Heart left ventricle (tissue), 16 donors: ENCODE measurements at places on chromosomes 12 and 14.

- no peak for DNase-seq
Observed at GRCh38 chr12:52119398-52120254, 40.1 kb downstream of the SMIM41 start.

DNA sequence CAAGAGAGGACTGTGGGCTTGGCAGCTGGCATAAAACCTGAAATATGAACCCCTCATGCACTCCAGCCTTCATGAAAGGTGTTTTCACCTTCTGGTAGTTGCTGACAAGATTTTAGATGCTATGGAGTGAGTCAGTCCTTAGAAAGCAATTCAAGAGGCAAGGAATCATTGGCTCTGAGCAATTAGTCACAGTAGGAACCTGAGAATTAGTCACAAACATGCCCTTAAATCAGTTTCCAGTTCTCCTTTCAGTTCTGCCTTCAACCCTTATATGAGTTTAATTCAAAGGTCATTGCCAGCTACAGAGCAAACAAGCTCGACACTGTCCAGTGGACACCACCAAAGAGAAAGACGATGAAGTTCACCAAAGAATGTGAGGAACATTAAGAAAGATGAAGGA, 472.3 kb downstream of the GLT1D1 start:
- no peak for DNase-seq

DNA sequence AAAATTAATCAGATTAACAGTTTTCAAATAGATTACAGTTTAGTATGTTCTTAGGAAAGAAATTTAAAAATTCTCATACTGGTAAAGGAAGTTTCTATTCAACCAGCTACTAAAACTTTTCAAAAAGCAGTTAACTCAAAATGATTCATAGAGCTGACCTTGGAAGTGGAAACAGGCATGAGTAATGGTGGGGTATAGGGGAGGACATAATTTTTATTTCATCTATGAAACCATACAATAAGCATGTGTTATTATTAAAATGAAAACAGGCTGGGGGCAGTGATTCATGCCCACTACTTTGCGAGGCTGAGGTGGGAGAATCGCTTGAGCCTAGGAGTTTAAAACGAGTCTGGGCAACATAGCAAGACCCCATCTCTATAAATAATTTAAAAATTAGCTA, 73.0 kb downstream of the DNAI7 start:
- no peak for DNase-seq

GRCh38 chr14:68471029-68471963, 321.6 kb downstream of the ZFP36L1 start:
- DNase-seq = no peak

GRCh38 chr12:114480337-114481199, 74.6 kb upstream of the TBX5 start:
- no peak for DNase-seq

GRCh38 chr12:6887460-6887859, 14.4 kb upstream of the SPSB2 start:
- no peak for DNase-seq

DNA sequence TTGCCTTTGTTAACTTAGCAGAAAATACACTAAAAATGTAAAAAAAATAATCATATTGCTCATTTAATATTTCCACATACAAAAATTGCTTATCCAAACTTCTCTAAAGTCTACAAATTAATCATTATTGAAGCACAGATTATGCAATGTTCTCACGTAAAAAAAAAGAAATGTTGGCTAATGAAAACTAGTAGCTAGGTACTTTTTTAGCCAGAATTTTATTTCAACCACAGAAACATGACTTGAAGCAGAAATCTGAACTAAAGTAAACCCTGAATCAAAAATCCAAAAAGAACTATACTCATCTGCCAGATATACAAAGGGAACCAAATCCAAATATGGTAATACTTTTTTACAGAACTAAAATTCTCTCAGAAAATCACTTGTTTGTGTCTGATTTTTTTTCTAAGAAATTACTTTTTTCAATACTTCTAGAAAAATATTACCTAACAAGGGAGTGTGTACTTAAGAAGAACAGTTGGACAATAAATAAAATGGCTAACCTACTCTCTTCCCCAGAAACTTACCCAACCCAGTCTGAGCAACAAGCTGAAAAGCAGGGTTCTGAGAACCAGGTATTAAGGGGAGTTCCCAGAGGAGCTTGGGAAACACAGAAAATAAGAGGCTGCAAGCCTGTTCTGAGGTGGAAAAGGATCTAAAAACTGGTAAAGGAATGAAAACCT, 78.4 kb upstream of the RAP1B start:
- DNase-seq = no peak

GRCh38 chr14:50836515-50836914, 5.6 kb upstream of the NIN start:
- DNase-seq = no peak

DNA sequence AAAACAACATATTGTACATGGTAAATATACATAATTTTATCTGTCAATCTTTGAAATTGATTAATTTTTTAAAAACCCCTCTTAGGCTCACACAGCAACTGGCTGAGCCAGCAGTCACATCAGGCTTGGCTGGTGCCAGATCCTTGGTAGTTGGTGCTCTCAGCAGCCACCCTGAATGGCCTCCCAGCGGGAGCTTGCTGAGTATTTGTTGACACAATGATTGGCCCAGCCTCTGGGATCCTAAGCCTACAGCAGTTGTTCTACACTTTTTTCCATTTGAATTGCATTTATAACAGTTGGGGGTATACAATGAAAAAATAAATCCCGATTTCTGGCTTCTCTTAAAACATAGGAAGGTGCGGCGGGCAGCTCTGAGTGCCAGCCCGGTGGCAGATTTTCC, 11.1 kb downstream of the PRKAB1 start:
- DNase-seq = no peak

DNA sequence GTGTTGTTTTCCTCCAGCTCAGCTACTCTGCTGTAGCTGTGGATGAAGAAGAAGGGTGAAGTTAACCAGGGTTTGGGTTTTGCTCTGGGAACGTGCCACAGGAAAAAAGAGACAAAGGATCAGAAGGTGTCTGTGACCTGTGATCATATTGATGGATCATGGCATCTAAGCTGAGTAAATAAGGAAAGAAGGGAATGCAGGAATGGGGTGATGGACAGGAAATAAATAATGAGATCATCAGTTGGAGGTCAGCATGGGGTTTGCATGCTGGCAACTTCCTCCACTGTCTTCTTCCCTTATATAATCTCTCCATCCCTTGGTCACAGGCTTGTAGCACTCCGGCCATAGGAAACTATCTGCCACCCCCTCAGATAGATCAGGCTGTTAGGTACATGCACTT, 430.3 kb upstream of the PDE3A start:
- no peak for DNase-seq

GRCh38 chr14:55122440-55122986, 6.5 kb upstream of the LGALS3 start:
- peak; percentile 74 for DNase-seq

DNA sequence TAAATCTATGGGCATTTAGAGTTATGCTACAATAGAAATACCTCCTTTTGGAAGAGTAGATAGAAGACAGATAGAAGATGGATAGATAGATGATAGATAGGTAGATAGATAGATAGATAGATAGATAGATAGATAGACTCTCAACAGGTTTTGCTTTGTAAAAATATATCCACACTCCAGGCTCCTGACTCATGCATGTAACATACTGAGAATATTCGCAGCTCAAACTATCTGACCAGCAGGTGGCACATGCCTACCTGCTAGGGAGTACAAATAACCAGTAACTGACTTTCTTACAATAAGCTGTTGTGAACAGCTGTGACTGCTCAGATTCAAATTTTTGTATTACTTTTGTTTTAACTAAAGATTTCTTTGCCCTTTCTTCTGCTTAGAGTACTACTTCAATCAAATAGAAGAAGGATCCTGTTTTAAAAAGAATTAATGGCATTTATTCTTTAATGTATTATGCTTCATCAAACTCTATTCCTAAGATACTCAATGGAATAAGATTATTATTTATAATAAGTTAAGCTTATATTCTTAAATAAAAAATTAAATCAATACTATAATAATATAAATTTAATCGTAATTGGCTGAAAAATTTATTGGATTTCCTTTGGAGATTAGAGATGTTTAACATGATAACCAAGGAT, 15.8 kb upstream of the CPNE8 start:
- DNase-seq = peak; percentile 49

DNA sequence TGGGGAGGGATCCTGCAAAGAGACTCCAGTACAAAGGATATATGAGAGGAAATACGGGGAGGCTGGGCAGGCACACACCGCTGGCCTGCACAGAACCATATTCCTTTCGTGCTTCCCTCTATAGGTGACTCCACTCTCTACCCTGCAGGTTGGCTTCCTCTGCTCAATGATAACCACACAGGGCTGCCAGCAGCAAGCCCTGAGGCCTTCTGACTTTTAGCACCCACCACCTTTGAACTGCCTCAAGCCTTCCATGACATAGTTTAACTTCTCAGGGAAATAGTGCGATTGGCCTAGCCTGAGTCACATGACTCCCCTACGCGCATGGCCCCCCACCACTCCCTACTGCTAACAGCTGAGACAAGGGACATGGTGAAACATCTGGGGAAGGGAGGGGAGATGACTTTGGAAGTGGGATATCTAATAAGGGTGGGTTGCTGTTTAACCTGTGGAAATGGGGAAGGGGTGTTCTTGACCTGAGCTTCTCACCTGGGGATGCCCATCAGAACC, 3.0 kb upstream of the FOXN3 start:
- DNase-seq = no peak

- DNase-seq = no peak
Observed at GRCh38 chr14:31059152-31059924, 33.2 kb upstream of the STRN3 start.

- no peak for DNase-seq
Observed at GRCh38 chr14:67952786-67953185, 133.2 kb downstream of the RAD51B start.

DNA sequence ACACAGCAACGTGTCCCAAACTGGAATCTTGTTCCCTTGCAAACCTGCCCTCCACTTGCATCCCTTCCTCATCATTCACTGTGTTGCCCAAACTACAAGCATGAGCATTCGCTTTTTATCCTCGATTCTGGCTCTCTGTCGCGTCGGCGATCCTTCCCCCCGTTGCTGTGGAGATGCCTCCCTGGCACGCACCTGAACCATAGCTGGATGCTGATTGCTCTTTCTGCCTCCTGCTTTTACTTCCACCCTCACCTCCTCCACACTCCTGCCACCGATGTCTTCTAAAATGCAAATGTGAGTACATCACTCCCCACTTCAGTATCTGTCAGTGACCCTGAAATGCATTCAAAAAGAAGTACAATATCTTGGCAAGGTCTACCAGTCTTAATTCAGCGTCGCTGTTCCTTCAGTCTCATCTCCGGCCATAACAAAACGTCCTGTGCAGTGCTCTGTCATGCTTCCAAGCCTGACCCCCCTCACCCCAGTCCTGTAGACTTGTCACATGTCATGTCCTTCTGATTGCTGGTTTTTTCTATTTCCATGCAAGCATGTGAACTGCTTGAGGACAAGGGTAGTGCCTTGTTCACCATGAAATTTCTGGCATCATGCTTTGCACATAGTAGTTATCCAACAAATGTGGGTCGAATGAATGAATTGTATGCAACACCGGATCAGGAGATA, 2.5 kb upstream of the PPP2R5C start:
- DNase-seq = no peak

DNA sequence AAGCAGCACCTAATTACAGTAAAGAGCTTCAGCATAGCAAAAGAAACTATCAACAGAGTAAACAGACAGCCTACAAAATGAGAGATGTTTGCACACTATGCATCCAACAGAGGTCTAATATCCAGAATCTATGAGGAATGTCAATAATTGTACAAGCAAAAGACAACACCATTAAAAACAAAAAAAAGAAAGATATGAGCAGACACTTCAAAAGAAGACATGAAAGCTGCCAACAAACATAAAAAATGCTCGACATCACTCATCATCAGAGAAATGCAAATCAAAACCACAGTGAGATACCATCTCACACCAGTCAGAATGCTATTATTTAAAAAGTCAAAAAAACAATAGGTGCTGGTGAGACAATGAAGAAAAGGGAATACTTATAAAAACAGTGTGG, 273.1 kb downstream of the TMTC2 start:
- DNase-seq = no peak

GRCh38 chr12:33476058-33476457, 36.4 kb upstream of the SYT10 start:
- DNase-seq = no peak

DNA sequence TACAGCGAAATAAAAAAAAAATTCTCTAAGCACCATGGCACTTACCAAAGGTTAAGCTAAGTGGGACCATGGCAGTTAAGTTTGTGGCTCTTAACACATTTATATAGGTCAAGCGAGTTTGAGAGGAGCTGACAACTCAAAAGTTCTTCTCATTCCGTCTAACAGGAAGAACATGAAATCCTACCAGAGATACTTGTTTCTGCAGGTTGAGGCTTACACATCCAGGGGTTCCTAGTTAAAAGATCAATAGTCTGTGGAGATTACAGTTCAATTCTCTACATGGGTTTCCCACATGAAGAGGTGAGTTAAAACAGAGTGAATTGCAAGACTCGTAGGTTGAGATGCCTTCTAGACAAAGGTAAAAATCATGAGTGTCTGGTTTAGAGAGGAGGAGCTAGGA, 142.6 kb downstream of the EMP1 start:
- DNase-seq = no peak

DNA sequence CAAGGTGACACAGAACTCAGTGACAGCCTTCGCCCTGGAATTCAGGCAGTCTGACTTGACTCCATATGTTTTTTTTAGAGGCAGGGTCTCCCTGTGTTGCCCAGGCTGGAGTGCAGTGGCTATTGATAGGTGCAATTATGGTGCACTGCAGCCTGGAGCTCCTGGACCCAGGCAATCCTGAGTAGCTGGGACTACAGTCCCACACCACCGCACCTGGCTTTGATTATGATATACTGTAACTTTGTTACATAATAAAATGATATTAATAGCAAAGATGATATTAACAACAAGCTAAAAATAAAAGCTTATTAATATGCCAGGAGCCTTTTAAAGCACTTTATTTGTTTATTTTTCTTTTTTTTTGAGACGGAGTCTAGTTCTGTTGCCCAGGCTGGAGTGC, 9.8 kb downstream of the VSIG10 start:
- no peak for DNase-seq

- no peak for DNase-seq
Observed at GRCh38 chr14:73770977-73771847, 57.0 kb upstream of the PNMA1 start.

DNA sequence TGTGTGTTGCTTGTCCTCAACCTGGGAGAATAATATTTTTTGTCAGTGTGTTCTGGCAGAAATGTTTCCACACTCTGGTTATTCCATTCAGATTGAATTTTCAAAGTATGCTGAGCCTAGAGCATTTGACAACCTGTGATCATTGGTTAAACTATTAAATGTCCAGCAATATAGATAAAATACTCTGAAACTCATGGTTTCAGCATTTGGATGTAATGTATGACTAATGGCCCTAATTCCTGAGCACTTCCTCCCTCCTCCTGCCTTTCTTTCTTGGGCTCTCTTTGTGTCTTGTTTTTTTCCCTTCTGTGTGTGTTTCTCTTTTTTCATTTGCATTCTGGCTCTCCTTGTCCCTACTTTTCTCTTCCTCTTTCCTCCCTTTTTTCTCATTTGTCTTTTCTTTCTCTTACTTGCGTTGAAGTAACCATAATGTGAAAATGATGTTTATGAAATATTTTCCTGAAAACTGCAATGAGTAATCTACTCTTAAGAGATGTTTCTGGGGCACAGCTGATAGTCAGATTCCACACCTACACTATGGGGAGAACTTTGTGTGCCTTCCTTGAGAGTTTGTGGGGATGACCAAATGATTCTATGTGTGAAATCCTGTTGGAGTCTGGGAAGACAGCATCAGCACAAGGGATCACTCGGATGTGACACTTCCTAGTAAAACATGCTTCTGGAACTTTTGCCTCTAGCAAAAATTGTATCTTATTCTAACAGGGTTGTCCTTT, 74.6 kb downstream of the FRMD6 start:
- DNase-seq = no peak

GRCh38 chr12:12804432-12804886, 8.7 kb upstream of the DDX47 start:
- DNase-seq = no peak
